Activated CD8-positive, alpha-beta memory T cell treated with anti-CD3 and anti-CD28 coated beads for 4 hours (primary cell): ENCODE measurements at places on chromosomes 5 and 9.

DNA sequence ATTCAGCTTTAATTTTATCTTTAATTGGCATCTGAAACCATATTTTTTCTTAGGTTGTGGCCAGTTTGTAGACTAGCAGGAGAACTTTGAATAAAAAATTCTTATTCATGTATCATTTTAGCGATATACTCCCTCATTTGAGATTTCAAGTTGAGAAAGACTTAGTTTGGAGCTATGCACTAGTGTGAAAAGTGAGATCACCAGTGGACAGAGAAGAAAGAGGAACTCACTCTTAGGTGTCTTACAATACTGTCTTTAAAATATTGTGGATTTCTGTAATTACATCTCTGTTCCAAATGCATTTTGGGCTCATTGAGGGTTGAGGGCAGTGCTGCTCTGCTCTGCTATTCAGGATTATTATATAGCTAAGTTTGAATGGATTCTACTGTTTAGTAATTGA lies 54.7 kb downstream of the NAA35 start:
- DNase-seq, result no peak

- no peak for DNase-seq
These were observed 29.6 kb downstream of the KCNIP1 start for GRCh38 chr5:170533383-170533782.

- no peak for DNase-seq
These were observed 373 bp upstream of the PHYKPL start for GRCh38 chr5:178232920-178233429.

DNA sequence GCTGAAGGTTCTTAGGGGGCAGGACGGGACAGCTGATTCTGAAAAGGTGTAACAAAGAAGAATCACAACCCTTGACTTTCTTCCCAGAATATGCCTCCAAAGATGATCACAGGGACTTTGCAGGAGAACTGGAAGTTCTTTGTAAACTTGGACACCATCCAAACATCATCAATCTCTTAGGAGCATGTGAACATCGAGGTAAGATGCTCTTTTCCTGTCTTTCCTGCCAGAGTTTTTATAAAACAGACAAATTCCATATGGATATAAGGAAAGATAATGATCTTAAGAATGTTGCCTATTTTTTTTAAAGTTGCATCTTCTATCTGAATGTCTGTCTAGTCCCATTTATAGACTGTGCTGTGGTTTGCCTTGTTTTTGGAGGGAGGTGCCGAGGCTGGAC lies 87.9 kb downstream of the EQTN start:
- DNase-seq, result no peak

- no peak for DNase-seq
These were observed 308.2 kb downstream of the ARL15 start for GRCh38 chr5:54001976-54002775.

DNA sequence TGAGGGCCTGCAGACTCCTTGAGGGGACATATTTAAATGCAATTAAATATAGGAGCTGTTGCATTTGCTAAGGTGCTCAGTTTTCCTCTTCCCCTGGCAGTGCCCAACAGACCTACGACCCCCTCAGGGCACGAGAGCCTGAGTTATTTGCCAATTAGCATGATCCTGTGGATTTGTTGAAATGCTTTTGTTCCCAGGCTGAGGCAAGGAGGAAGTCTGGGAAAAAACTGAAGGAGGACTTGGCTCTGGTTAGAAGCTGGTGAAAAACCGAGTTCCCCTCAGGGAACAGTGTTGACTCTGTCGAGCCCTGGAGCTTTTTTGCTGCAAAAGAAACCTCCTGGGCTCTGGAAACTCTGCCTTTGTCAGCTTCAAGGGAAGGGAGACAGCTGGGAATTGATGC lies 103.6 kb upstream of the SHB start:
- no peak for DNase-seq

DNA sequence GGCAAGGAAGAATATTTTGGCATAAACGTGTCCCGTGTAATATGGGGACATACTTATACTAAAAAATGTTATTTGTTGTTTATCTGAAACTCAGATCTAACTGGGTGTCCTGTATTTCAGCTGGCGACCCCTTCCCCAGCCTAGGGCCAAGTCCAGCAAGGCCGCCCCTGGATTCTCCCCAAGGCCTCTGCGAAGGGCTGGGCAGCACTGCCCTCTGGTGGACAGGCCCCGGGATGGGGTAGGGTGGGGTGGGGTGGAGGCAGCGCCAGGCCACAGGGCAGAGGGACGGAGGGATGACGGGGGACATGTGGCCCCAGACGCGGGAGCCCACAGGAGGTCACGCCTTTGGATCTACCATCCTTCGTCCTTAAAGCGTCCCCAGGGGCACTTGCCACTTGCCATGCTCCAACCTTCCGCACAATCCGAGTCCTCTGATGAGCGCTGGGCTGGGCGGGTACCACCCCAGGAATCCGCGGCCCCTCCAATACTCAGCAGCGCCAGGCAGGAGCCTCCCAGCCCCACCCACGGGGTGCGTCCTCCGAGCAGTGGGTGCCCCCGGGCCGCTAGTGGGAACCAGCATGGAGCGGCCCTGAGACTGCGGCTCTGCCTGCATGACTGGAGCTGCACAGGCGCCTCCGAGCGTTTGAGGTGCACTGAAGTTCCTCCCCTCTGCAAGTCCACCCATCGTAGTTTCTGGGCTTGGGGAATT lies 7.1 kb upstream of the AGPAT2 start:
- no peak for DNase-seq

DNA sequence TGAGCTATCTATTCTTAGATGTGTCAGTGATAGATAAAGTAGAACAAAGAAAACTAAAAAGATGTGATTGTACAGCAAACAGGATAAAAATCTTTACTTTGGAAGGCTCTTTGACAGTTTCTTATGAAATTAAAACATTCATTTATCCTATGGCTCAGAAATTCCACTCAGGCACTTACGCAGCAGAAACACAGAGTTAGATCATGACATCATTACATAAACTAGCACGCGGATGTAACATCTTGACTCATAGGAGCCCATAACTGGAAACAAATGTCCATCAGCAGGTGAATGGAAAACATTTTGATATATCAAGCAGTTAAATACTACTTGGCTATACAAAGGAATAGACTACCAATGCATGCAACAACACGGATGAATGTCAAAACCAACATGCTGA lies 45.3 kb downstream of the ICE1 start:
- DNase-seq, result no peak

GRCh38 chr5:158456756-158457155 lies 597.8 kb upstream of the CLINT1 start:
- DNase-seq, result no peak

DNA sequence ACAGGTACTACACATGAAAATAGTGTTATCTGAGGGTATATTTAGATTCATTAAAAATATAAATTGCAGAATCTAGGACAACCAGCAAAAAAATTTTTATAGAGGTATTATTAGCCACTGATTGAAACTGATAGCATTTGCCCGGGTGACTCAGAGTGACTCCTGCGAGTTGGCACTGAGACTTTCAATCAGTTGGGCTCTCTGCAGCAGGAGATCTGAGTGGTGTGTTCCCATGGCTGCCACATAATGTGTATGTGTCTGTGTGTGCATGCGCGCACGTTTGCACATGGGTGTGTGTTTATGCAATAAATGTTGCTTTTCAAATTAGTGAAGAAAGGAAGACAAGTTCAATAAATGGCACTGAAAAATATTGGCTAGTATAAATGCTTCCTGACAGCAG lies 100.1 kb upstream of the MRPS30 start:
- DNase-seq, result no peak

GRCh38 chr5:64599226-64599625 lies 91.1 kb upstream of the SHISAL2B start:
- DNase-seq, result no peak

- DNase-seq, result no peak
These were observed 39.8 kb downstream of the RASEF start for GRCh38 chr9:83023151-83023550.
